ENCODE measurements at places on chromosomes 4 and X.

DNA sequence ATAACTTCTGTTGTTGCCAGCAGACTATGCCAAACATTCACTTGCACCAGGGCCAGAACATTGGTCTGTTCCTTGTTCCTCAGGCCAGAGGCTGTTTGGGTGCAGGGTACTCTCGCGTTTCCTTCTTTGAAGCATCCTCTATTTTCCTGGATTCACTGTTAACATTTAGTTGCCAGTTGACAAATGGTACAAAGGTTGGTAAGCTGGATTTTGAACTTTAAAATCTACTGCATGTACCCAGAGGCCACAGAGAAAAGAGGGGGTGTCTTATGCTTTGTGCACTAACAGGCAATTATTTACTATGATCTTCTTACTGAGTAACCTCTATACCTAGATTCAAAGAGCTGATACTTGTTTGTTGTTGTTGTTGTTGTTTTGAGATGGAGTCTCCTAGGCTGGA is 12.8 kb upstream of the SAT1 start:
- no peak for DNase-seq

DNA sequence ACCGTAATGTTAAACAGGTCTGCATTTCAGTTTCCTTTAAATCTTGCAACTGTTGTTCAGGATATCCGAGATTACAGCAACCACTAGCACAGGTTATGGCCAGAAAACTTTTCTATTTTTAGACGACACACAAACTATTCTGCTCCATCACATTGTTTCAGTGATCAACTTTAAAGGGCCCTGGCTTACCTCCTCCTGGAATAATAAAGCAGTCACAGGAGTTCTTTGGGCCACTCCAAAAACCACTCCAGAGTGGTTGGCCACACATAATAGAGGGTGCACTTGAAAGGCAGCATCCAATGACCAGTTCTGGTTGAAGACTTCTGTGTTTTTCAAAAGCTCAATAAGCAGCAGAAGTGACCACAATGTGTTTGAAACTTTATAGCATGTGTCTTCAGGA is 118.9 kb downstream of the RAB28 start:
- no peak for DNase-seq

- no peak for DNase-seq
Observed at GRCh38 chr4:72546456-72546855, 22.6 kb downstream of the ADAMTS3 start.

DNA sequence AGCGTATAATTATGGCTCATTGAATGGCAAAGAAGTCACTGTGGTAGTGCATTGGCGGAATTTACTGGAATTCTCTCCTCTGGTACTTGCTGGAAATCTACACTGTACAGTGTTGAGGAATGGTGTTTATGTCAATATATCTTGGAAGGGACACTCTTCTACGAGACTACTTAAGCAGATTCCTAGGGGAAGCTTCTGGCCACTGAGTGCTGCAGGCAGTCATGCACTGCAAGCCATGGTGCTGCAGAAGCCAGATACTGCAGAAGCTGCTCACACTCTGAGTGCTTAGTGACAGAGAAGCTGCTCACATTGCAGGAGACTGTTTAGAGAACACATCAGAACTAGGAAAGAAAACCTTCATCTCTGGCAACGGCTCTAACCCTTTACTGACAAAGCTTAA is 725.0 kb downstream of the CCSER1 start:
- DNase-seq, result no peak

GRCh38 chrX:118228041-118228440 is 111.4 kb upstream of the KLHL13 start:
- no peak for DNase-seq

DNA sequence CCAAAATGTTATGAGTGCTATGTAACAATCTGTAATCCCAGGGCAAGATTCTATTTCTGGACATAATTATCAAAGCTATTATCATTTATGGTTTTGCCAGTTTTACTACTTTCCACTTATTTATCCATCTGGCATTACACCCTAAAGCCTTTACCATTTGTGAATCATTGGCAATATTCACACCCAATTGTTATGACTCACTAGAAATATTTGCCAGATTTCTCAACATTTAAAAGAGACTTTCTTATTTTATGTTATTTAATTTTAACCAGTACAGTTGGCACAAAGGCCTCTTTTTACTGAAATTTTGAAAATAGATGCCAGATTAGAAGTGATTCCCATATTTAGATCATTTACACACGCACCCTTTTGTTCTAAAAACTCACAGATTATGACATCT is 242.7 kb upstream of the WDFY3 start:
- no peak for DNase-seq

DNA sequence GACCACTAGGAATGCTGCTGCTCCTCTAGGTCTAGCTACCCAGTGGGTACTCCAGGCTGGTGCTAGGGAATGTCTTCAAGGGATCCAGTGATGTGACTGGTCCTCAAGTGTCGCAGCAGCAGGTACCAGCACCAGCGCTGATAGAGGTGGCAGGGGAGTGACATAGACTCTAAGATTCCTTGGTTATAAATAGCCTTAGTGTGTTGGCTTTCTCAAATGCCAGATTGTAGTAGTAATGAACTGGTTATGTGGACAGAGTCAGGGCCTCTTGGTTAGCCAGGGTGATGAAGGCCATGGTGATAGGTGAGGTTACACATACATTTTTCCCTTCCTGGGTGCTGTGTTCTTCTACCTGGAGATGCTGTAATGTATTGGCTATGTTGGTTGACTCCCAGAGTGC is 38.3 kb downstream of the DCLK2 start:
- no peak for DNase-seq

- no peak for DNase-seq
Observed at GRCh38 chrX:32614707-32615106, 596.6 kb downstream of the DMD start.

GRCh38 chr4:82099928-82100579 is 273.7 kb downstream of the HNRNPD start:
- no peak for DNase-seq

DNA sequence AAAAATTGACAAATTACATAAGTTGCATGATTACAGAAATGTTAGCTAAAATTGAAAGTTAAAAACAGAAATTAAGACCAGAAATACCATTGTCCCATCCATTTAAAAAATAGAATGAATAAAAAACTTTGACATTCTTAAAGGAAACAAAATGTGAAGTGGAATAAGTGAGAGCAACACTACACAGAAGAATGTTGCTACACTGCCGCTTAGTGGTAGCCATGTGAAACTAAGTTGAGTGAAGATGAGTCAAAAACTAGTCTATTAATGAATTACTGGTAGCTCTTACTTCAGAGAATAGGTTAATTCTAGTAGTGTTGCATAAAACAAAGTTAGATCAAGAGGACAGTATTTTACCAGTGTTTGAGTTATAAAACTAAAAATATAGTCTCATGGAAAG is 571.0 kb upstream of the KLHL4 start:
- DNase-seq, result no peak

DNA sequence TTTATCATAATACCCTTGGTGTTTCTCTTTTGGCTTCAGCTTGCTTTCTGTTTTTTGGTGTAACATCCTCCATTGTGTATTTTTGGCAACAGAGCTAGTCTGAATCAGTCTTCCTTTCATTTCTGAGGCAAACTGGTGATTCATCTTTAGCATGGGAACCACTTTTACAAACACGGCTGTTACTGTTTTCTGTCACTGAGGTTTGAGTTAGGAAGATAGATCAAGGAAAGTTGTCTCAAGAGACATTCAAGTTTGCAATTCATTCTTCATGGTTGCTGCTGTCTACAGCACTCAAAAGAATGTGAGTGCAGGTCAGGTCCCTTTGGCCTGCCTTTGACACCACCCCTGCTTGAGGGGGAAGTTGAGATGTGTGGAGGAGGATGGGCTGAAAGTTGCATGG is 36.3 kb downstream of the IL21 start:
- DNase-seq, result no peak

GRCh38 chr4:174438711-174439110 is 83.6 kb downstream of the HPGD start:
- DNase-seq, result no peak

- DNase-seq, result no peak
Observed at GRCh38 chrX:101081231-101081630, 2.6 kb downstream of the TMEM35A start.

- no peak for DNase-seq
Observed at GRCh38 chrX:153488231-153488914, 6.4 kb upstream of the BGN start.

DNA sequence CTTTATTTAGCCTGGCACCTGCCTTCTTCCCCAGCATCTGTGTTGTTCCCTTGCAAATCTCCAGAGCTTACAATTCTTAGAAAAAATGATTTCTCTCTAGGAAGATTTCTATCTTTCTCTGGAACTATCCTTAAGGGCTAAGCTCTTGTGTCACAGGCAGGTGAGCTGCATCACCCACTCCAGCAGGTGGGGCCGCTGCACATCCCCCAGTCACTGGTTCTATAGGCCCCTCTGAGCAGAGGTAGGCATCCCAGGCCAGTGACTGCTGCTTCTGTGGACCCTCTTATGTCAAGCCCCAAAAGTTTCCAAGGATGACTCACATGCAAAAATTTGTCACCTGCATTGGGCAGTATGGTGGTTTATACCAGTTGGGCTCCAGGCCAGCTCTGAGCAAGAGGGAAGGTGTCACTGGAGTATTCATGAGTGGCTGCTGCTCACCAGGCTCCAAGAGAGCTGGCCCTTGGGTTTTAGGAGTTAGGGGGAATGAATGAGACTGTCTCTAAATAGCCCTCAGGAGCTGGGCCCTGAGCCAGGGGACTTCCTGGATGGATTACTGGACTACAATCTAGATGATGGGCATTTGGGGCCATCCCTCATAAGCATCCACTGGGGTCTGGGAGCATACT is 208.1 kb upstream of the EOLA2 start:
- no peak for DNase-seq

DNA sequence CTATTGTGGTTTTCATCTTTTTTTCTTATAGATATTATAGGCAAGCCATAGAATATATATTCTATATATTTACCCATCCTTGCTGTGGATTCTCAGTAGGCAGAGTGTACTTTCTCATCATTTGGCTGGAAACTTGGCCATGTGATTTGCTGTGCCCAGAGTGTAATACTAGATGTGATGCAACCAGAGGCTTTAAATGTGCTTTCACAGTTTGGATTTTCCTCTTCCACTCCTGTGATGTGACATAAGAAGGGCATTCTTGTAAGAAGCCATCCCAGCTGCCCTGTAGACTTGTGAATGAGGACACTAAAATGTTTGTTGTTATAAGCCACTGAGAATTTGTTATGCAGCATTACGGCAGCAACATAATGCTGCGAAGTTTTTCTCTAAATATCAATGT is 10.4 kb upstream of the HPGDS start:
- DNase-seq, result no peak

DNA sequence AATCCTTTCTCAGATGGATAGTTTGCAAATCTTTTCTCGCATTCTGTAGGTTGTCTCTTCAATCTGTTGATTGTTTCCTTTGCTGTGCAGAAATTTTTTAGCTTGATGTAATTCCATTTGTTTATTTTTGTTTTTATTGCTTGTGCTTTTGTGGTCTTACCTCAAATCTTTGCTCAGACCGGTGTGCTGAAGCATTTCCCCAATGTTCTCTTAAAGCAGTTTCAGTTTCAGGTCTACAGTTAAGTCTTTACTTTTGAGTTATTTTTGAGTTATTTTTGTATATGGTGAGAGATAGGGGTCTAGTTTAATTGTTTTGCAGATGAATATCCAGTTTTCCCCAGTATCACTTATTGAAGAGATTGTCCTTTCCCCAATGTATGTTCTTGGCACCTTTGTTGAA is 18.2 kb upstream of the SLC25A14 start:
- no peak for DNase-seq

- DNase-seq, result no peak
Observed at GRCh38 chr4:168587411-168588125, 90.7 kb downstream of the PALLD start.

GRCh38 chr4:38109896-38110295 is 149.7 kb downstream of the PTTG2 start:
- no peak for DNase-seq

- DNase-seq, result no peak
Observed at GRCh38 chrX:7828594-7828993, 14.4 kb upstream of the VCX start.

GRCh38 chrX:40950546-40950945 is 134.7 kb upstream of the USP9X start:
- no peak for DNase-seq

DNA sequence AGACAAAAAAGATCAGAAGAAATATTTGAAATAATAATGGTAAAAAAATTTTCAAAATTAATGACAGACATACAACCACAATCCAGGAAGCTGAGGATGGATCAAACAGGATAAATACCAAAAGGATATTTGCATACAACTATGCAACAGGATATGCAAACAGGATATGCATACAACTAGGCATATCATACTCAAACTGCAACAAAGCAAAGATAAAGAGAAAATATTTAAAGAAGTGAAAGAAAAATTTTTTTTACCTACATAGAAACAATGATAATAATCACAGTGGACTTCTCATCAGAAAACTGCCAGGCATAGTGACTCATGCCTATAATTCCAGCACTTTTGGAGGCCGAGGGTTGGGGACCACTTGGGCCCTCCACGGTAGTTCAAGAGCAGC is 11.3 kb upstream of the DHX15 start:
- no peak for DNase-seq

- no peak for DNase-seq
Observed at GRCh38 chrX:99901091-99901490, 509.0 kb downstream of the PCDH19 start.

DNA sequence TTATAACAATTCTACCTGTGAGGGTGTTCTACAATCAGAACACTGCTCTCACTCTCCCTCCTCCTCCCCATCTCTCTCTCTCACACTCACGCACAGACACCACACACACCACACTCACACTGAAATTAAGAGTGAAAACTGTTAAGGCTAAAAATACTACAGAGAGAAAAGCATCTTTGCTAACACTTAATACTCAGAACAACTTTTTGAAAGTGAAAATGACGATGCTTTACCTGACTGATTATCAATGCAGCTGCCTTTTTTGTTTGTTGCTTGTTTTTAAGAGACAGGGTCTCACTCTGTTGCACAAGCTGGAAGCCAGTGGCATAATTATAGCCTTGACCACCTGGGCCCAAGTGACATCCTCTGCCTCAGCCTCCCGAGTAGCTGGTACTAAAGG is 222.4 kb downstream of the APBB2 start:
- DNase-seq, result no peak

GRCh38 chrX:127038065-127038464 is 218.5 kb downstream of the PRR32 start:
- DNase-seq, result no peak

- DNase-seq, result no peak
Observed at GRCh38 chr4:77146186-77147078, 10.6 kb upstream of the CCNG2 start.

- no peak for DNase-seq
Observed at GRCh38 chr4:83546786-83547185, 10.9 kb downstream of the GPAT3 start.

Measured in activated T-helper 1 cell treated with anti-CD3 and anti-CD28 coated beads, Interleukin-2, amount 50 U/mL, for 16 hours (primary cell).